Stimulated activated CD8-positive, alpha-beta memory T cell treated with anti-CD3 and anti-CD28 coated beads, Interleukin-4, amount 100 ng/mL, for 1 hour (primary cell): ENCODE measurements at places on chromosomes 1 and 21.

DNA sequence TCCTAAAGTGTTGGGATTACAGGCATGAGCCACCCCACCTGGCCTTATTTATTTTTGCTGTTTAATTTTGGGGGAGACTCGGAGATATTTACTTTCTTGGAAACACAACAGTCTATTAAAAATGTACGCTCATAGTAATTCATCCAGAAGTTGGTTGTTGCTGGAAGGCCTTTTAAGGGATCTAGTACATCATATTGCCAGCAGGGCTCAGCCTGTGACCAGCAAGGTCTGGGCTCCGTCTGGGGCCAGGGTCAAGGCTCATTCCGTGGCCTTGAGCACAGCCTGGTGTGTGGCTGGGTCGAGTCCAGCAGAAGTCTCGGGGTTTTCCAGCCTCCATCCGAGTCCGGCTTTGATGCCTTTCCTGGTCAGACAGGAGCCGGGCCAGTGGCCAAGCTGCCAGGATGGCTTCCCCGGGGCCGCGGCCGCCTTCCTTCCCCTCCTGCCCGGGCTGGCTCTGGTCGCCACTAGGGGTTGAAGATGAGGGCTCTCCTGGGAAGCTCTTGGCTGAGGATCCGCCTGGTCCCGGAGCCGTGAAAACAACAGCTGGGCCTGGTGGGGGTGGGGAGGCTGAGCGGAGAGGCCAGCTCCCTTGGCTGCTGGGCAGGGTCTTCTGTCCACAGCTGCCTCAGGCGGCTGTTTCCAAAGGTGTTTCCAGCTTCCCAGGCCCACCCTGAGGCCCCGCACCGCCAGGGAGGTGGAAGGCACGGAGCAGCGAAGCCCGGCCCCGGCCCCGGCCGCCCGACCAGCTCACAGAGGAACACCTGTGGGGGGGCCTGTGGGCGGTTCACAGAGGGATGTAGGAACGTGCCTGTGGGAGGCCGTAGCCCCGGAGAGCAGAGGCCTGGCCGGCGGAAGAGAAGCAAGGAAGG is 5.1 kb upstream of the VWA1 start:
- DNase-seq: no peak

DNA sequence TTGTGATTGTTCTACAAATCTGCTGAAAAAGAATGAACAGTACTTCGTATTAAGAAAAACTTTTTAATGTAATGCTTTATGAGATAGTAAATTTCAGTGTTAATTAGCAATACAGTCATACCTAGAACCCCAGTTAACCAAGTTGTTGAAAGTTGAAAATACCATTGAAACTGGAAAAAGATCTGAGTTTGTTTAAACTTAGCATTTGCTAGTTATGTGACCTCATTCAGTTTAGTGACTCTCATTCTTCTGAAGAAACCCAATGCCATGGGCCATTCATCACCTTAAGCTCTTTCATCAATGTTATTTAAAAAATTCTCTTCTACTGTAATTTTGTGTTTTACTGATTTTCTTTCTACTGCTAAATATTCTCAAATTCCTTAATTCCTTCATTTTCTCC is 20.2 kb downstream of the RCOR3 start:
- DNase-seq: no peak

- no peak for DNase-seq
Measured at GRCh38 chr1:200619894-200620272, 668 bp downstream of the KIF14 start.

- no peak for DNase-seq
Measured at GRCh38 chr1:34983700-34984355, 1.3 kb downstream of the TMEM35B start.

- no peak for DNase-seq
Measured at GRCh38 chr1:155931332-155932038, 2.7 kb downstream of the KHDC4 start.

GRCh38 chr1:204286831-204287421 is 72.8 kb downstream of the PLEKHA6 start:
- peak; percentile 2 for DNase-seq

DNA sequence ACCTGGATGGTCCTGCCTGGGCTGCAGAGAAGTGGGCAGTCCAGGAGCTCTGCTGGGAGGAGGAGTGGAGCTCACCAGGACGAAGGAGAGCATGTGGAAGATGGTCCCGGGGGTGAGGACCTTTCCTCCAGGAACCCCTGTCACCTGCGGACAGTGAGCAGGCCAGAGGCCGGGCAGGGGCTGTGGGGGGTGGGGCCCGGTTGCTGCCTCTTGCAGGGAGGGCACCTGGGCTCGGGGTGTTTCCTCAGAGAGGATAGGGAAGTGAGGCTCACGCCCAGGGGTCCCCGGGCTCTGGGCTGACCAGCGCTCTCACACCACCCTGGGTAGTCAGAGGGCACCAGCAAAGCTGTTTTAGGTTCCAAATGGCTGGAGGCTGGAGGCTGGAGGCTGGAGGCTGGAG is 22.7 kb upstream of the PEX10 start:
- no peak for DNase-seq

DNA sequence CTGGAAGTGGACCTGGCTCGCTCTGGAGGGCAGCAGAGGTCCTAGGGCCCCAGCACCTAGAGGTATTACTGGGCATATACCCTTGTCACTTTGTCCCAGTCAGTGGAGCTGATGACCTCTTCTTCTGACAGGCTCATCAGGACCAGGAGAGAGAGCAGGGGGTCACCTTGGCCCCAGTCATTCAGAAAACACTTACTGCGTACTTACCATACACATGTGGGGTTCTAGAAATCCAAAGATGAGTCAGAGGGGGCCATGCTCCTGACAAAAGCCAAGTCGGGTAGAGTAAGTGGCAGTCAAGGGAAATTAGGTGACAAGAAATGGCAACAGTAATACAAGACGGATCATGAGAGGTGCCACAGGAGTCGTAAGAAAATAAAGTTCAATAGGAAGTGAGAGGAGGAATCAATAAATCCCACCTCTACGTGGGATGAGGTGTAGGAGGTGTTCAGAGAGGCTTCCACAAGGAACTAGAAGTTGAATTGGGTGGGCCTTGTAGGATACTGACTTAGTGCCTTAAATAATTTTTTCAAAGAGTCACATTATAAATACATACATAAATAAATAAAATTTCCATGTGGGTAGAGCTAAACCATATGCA is 6.8 kb downstream of the KCNC4 start:
- DNase-seq: no peak
